NCI-H345 (cell line): ENCODE measurements at places on chromosomes 6 and 20.

- DNase-seq = no peak
Measured at GRCh38 chr6:74976701-74977100, 229.2 kb downstream of the COL12A1 start.

DNA sequence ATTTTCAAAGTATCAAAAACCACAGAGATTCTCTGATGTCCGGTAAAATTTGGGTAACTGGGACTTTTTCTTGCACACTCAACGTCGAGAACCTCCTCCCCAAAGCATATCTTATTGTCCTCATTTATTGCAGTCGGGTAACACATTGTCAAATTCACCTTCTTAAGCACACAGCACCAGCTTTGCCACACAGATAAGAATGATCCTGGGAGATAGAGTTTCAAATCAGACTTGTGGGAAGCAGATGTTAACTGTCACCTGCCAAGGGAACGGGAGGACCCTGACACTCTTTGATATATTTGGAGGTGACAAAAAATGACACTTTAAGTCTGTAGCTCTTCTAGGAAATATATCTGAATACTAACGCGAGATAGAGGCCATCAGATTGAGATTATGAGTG, 282.1 kb upstream of the BMP2 start:
- no peak for DNase-seq

DNA sequence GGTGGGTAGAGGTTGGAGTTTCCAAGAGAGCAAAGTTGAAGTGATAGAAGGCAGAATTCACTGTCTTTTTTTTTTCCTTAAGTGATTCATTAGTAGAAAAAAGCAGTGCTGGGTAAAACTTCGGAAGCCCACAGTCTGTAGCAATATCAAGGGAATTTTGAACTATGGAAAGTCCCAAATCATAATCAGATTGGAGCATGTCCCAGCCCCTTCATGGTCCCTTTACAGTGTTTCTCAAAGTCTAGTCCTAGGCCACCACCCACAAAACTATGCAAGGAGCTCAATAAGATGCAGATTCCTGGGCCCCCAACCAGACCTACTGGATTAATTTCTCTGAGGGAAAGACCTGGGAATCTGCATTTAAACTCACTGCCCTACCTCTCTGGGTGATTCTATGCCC, 22.6 kb downstream of the NEDD9 start:
- no peak for DNase-seq

- peak; percentile 27 for DNase-seq
Measured at GRCh38 chr6:7541175-7542064, at the start of gene DSP. TSS of gene DSP (plus strand) at chr6:7541671. CDS start at chr6:7541916, 245 bp downstream.

DNA sequence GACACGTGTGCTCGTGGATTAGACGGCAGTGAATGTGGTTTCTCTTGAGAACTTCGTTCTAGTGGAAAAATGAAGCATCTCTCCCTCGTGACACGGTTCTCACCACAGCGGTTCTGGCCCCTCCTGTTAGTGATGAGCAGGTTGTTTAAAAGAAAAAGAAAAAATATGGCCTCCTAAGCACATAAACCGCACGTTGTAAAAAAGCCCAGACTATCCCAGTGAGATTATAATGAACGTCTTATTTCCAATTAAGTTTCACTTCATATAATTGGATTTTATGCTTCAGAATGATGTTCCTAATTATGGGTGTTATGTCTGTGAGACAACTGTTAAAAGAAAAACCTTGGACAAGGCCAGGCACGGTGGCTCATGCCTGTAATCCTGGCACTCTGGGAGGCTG, 74.5 kb upstream of the FRMD1 start:
- no peak for DNase-seq

- DNase-seq = no peak
Measured at GRCh38 chr6:137815692-137816091, 51.4 kb upstream of the TNFAIP3 start.
